Ecto neural progenitor cell (in vitro differentiated cells): ENCODE measurements at places on chromosomes 7 and 10.

DNA sequence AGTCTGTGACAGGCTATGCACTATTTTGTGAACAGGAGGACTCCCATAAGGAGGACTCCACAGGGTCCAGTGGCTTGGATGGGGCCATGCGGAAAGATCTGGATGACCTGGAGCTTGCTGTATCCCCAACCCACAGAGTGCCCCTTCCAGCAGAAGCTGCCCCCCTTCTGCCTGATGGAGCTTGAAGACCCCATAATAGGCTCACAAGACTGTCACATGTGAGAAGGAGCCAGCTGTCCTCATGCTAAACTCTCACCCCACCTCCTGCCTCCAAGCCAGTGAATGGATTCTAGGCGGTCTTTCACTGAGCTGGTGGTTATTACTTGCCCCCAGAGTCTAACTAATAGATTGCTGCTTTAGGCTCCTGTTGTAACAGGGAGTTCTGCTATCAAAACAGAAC, 79.1 kb downstream of the XRCC2 start:
- no peak for DNase-seq

GRCh38 chr10:64109926-64110495, 588.8 kb downstream of the REEP3 start:
- DNase-seq: no peak

DNA sequence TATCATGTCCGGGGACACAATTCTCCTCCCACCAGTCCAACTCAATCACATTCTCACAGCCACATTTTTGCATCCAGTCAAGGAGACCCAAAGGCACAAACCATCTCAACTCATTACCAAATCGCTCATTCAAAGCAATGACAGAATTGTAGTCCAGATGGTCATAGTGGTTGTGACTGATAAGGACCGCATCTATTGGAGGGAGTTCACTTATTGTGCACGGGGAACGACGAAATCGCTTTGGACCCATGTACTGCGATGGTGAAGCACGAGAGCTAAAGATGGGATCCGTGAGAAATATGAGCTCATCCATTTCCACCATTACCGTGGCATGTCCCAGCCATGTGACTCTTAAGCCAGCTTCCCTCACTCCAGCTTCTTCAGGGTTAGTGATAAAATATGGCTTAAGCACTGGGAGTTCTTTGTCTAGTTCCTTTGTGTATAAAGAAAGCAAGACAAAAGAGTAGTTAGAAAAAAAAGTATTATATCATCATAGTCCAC, 29.1 kb downstream of the NAPEPLD start:
- DNase-seq: no peak

DNA sequence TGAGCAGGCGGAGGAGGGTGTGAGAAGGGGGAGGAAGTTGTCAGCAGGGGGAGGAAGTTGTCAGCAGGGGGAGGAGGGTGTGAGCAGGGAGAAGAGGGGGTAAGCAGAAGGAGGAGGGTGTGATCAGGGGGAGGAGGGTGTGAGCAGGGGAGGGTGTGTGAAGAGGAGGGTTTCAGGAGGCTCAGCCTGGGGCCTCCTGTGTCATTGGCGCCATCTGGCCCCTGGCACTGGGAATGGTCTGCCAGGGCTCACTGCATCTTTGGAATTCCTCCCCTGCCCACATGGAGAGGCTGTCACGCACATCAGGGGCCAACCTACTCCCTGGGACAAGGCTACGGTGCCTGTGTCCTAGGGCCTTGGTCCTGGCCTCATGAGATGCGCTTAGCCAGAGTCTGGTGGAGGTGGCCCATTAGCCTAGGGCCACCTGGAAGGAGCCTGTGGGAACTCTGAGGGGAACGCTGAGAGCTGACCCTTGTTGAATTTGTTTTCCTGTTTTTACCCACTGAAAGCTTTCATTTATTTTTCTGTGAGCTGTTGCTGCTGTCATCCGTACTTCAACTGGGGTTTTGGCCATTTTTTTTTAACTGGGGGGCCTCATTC, 18.0 kb downstream of the CAMK2B start:
- DNase-seq: peak; percentile 56

DNA sequence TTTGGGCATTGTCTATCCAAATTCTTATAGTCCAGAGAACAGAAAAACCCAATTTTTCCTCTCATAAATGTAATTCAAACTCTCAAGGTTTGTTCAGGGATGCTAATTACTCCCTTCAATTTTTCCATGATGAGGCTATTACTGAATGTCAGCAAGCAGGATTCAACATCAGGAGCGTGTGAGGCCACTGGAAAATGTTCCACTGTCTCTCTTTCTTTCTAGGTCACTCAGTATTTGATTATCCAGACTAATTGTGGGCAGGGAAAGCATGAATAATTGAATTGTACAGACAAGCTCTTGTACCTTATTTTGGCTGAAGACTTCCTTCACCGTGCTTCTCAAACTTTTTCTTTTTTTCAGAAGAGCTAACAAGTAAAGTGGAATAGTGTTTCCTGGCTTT, 30.7 kb downstream of the THNSL1 start:
- no peak for DNase-seq

- no peak for DNase-seq
These were observed 51.3 kb downstream of the MDFIC start for GRCh38 chr7:114973147-114973546.

DNA sequence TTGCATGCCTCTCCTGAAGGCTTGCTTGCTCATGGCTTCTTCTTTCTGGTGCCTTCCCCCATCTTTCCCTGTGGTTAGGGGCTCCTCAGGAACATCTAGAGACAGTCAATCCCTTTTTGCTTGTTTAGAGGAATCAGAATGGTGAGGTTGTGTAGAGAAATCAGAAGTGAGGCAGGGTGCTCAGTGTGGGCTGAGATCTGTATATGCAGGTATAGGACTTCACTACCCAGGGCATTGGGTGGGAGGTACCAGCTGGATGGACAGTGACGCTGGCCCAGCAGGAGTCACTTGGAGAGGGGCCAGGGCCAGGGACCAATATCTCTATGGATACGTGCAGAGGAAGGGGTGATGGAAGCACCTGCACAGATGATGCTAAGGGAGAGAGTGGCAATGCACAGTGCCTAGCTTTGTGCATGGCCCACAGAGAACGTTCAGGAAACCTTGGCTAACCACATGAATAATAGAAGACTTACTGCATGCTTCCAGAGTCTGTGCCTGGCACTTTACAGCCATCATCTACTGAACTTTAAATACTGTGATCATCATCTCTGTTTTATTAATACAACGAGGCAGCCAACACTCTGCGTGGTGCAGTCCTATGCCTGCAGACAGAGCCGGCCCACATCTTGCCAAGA, 255.2 kb downstream of the ABCA13 start:
- no peak for DNase-seq

DNA sequence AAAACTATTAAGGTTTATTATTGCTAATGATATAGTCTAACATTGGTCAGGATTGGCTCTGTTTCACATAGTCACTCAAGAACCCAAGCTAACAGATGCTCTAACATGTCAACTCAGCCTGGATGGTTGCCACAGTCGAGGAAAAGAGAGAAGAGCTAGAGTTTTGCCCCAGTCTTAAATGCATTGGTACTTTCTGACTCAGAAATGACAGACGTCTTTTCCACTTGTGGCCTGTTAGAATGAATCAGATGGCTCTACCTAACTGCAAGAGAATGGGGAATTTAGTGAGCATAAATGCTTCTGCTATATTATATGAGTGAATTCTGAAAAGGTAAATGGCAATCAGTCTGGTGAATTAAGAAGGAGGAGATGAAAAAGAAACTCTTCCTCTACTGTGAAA, 13.9 kb downstream of the HECTD2 start:
- no peak for DNase-seq

DNA sequence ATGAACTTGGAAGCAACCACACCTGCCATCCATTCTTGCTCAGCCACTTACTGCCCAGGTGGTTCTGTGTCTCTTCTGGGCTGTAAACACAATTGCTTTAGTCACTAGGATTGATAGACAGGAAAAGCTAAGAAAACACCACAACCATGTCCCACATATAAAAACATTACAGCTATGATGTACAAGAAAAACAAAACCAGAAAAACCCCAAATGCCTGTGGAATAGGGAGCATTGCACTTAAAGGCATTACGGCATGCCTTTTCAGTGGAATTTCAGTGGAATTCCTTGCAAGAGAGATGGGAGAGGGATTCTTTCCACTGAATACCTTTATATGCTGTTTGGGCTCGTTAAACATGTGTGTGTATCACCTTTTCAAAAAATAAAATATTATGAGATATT, 44.2 kb upstream of the GPR26 start:
- DNase-seq: no peak

DNA sequence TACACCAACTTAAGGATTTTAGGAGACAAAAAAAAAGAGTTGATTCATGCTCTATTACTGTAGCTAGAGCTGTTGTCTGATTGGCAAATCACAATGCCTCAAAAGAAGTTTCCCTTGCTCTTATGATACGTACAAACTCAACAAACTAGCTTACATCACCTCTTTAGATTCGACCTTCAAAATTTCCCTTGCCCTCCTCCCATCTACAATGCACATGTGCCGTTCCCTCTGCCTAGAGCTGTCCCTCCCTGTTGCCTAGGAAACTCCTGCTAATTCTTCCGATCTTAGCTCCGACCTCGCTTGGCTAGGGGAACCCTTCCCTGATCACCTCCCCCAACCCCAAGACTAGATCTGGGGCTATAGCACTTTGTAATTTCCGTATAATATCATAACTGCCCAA, 55.4 kb downstream of the MAP3K8 start:
- DNase-seq: no peak

DNA sequence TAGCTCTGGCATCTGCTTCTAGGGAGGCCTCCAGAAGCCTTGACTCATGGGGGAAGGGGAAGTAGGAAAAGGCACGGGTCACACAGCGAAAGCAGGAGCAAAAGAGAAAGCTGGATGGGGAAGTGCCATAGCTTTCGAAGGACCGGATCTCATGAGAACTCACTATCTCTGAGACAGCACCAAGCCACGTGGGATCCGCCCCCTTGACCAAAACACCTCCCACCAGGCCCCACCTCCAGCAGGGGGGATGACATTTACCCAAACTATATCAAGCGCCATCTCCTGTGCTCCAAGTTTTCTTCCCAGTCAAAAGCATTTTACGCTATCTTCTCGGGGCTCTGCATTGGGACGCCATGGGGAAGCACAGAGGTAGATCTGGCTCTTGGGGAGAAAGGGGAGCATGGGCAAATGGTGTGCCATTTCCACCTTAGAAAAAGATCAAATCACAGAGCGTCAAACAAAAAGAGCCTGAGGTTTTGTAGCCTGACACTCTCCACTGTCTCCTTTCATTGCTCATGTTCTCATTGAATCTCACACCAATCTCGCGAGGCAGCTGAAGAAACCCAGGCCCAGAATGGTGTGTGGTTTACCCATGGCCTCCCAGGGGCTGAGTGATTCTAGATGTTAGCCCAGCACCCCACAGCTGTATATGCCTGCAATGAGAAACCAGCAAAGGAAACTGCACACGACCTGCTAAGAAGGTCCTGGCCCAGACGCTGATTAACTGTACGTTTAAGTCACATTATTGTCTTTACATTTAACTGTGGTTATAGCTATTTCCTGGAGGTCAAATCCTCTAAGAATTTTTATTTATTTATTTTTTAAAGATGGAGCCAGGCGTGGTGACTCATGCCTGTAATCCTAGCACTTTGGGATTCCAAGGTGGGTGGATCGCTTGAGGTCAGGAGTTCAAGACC, 8.1 kb upstream of the OLAH start:
- peak; percentile 50 for DNase-seq

DNA sequence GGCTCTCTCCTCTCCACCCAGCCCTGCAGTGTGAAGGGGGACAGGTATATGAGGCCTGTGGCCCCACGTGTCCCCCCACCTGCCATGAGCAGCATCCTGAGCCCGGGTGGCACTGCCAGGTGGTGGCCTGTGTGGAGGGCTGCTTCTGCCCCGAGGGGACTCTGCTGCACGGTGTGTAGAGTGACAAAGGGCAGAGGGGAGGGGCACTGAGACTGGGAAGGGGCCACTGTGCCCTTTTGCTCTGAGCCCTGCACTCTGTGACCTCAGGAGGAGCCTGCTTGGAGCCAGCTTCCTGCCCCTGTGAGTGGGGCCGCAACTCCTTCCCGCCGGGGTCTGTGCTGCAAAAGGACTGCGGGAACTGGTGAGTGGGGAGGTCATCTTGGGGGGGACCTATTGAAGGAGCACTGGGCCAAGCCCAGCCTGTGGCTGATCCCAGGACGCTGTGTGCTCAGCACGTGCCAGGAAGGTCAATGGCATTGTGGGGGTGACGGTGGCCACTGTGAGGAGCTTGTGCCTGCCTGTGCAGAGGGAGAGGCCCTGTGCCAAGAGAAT, 15.0 kb upstream of the ZNF467 start:
- DNase-seq: no peak

DNA sequence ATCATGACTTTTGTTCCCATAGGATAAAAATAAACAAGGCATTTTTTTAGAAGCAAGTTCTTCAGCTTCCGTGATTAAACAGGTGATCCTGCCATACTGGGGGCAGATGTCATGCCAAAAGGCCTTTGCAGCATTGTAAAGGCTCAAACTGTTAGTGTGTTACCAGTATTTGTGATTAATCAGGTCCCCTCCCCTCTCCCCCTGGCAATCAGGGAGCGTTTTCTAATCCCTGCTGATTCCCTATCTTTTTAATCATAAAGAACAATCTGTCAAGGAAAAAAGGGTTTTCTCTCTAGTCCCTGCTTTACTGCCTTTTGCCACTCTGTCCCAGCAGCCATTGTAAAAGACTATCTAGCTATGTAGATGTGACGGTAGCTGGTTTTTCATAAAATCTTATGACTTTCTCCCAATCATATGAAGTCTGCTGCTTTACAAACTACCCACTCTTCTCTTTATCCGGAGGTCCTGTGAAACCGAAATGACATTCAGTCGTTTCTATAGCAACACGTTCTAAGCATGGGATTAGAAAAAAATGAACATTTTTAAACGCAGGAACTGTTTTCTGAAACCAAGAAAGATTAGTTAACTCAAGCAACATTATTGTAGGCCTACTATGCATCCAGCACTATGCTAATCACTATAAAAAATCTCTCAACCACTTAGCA, 210.9 kb downstream of the RNLS start:
- no peak for DNase-seq

DNA sequence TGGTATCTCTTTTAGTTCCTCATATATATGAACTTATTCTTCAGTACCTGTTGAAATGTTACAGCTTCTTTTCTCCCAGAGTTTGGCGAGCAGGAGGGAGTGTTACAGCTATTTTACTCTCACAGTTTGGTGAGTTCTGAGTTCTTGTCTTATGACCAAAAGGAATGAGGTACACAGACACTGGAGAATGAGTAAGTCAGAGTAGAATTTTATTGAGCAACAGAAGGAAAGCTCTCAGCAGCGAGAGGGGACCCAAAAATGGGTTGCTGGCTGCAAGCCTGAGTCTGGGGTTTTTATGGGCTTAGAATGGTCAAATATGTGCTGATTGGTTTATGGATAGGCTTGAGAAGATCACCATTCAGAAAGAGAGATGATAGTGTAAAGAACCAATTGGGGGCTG, 175.2 kb downstream of the CDK14 start:
- DNase-seq: no peak

DNA sequence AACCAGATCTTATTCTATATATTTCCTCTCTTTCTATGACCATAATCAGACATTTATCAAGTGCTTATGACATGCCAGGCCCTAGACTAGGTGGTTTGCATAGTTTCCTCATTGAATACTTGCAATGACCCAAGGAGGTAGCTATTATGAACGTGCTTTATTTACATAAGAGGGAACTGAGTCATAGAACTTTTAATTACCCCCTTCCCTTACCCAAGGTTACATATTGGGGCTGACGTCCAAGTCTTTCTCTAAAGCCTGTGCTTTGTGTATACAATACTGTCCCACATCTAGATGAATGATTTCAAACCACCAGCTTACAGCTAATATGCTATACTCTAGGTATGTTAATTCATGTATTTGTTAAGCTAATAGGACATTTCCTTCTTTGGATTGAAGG, 91.9 kb upstream of the NPY start:
- no peak for DNase-seq
